ENCODE measurements at places on chromosomes 11 and 22.

- no peak for DNase-seq
Observed at GRCh38 chr22:39940757-39941305, 19.4 kb upstream of the TMA7B start.

- DNase-seq: no peak
Observed at GRCh38 chr11:120590472-120590871, 78.9 kb downstream of the GRIK4 start.

- no peak for DNase-seq
Observed at GRCh38 chr22:31119026-31119717, 3.6 kb upstream of the INPP5J start.

DNA sequence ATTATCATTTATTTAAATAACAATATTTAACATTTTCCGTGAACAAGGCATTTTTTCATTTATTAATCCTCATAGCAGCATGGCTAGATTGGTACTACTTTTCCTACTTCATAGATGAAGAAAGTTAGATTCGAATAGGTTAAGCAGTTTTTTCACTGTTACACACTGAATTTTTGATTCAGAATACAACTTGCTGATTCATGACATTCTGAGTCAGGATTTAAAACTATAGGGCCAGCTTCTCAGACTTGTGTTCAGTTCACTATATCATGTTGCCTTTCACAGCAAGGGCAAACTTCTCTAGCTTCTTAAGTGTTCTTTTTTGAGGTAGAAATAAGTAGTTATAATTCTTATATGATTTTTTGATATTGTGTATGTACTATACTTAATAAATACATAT, 31.5 kb downstream of the CYP2R1 start:
- no peak for DNase-seq

- no peak for DNase-seq
Observed at GRCh38 chr11:10026514-10026913, 267.5 kb downstream of the SBF2 start.

GRCh38 chr11:66386171-66387069, 14.9 kb upstream of the SLC29A2 start:
- DNase-seq: peak; percentile 93

GRCh38 chr11:16632295-16633200, 105.9 kb upstream of the C11orf58 start:
- DNase-seq: no peak

- peak; percentile 62 for DNase-seq
Observed at GRCh38 chr22:41919357-41920224, 4.7 kb upstream of the SHISA8 start.
